ENCODE measurements at places on chromosomes 4 and X.

DNA sequence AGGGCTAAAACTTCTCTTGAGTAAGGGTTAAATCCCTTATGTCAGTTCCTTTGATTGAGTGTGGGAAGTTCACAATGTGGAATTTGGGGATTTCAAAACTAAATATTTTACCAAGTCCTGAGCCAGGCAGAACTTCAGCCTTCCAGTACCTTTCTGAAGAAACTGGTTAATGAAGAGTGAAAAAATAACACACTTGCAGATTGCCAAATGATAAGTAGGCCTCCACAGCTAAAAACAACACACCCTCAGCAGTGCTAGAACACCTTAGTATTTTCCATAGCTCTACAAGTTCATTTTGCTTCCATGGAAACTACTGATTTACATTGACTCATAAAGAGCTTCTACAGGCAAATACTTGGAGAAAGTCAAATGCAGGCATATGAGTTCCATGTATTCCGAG lies 326.8 kb downstream of the ZNF674 start:
- DNase-seq = no peak

GRCh38 chr4:184951668-184952160 lies 66.6 kb upstream of the HELT start:
- no peak for DNase-seq

GRCh38 chr4:158854236-158854635 lies 85.4 kb downstream of the FNIP2 start:
- no peak for DNase-seq

GRCh38 chrX:65987811-65988210 lies 52.1 kb downstream of the VSIG4 start:
- DNase-seq = no peak

DNA sequence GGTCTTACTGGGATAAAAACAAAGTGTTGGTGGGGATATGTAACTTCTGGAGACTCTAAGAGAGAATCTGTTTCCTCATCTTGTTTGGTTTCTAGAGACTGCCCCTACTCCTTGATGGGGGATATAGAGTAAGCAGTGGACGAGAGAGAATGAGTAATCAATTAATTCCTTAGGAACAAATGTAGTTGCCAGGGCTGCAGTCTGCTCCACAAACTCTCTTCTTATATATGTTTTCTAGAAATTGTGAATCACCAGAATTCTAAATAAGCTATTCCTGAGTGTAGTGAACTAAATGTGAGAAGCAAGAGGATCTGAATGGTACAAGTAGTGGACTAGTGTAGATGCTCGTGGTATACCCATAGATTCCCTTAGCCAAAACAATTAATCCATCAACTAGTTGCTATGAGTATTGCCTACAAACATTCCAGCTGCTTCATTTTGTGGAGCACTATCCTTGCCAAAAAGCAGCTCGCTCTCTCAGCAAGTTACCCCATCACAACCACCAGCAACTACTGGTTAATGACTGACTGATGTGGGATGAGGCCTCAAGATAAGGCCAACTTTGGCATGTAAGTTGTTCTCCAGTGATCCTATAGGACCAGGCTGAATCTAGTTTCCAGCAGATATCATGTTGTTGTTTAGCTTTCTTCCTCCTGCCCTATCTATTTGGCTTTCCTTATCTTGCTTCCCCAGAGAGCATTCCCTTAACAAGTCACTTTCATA lies 273.0 kb downstream of the SLC7A11 start:
- DNase-seq = no peak

- no peak for DNase-seq
These were observed 97.4 kb upstream of the MYOZ2 start for GRCh38 chr4:119038116-119038841.

GRCh38 chr4:165723051-165723795 lies 149.8 kb upstream of the TLL1 start:
- DNase-seq = no peak

- DNase-seq = no peak
These were observed 102.5 kb downstream of the SH3RF1 start for GRCh38 chr4:169167957-169168858.

- DNase-seq = no peak
These were observed 23.5 kb upstream of the PHF8 start for GRCh38 chrX:54067766-54068165.

- DNase-seq = peak; percentile 26
These were observed 3.4 kb downstream of the TFE3 start for GRCh38 chrX:49039598-49040375.

GRCh38 chrX:49850028-49850427 lies 20.9 kb downstream of the PAGE4 start:
- DNase-seq = no peak

- DNase-seq = no peak
These were observed 58.0 kb downstream of the FGF16 start for GRCh38 chrX:77505227-77505626.

- DNase-seq = no peak
These were observed 21.9 kb downstream of the ATP2B3 start for GRCh38 chrX:153539171-153539978.

DNA sequence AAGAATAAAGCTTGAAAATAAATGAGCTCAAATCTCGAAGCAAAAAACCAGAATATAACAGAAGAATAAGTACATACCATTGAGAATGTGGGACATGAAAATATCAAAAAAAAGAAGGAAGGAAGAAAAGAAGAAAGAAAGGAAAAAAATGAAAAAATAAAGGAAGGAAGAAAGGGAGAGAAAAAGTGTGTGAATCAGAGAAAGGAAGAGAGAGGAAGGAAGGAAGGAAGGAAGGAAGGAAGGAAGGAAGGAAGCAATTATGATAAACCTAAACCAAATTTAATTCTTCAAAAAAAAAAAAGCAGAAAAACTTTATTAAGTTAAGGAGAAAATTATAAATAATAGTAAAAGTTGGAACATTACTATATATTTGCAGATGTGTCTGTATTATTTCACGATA lies 949.8 kb downstream of the NLGN4X start:
- DNase-seq = no peak

DNA sequence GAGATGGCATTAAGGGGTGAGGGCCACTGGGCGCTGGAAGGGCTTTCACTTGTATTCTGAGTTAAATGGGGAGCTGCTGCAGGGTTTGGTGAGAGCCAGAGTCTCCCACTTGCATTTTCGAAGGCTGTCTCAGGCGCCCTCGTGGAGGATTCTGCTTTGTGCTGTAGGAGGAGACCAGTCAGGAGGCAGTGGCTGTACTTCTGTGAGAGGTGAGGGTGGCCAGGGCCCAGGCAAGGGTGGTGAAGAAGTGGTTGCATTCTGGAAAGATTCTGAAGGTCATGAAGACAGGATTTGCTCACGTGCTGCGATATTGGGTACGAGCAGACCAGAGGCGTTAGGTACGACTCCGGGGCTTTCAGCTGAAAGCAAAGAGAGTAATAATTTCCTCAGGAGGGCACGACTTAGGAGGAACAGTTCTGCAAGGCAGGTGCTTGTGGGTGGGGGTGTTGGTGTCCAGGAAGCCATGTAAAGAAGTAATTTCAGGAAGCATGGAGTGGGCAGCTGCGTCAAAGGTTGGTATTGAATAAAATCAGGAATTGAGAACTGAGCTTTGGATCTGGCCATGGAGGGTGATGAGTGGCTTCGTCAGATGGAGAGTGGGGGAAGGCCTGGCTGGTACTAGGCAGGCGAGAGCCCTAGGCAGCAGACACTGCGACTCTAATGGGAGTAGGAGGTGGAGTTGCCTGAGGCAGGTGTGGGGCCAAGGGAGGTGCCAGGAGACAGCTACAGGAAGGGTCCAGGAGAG lies 18.2 kb downstream of the PIGG start:
- no peak for DNase-seq

DNA sequence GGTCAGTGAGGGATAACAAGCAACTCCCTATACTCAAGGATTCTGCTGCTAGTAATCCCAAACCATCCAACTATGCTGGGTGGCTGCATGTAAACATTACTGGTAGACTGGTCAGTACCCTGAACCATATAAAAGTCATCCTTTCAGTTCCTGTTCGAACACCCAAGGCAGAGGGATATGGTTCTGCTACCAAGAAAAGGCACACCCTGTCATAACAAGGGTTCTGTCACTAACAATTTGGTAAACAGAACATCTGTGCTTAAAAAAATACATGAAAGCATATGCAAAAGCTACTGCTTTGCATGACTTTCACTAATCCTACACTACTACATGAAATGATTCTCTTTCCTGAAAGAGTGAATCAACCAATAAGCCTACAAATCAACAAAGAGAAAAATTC lies 76.8 kb upstream of the MCF2 start:
- no peak for DNase-seq

GRCh38 chr4:95432466-95432865 lies 116.3 kb downstream of the UNC5C start:
- no peak for DNase-seq

- no peak for DNase-seq
These were observed 33.9 kb downstream of the NAA11 start for GRCh38 chr4:79292008-79292407.

DNA sequence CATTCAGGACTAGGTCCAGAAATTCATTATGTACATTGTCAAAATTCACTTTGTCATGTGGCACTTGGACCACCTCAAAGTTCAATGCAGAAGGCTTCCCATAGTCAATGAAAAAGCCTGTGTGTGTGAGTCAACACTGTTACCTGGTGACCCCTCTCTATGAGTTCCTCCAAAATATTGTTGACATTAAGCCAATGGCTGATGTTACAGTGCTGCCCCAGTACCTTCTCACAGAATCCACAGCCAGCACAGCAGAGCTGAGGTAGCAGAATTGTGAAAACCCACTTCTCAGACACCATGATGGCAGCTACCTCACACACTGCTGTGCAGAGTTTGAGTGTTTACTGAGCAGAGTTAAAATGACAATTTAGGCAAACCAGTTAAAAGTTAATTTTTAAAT lies 22.4 kb upstream of the UGT2B4 start:
- no peak for DNase-seq

- no peak for DNase-seq
These were observed 93.0 kb downstream of the TSPAN7 start for GRCh38 chrX:38654302-38654701.

GRCh38 chr4:21898101-21898500 lies 50.5 kb downstream of the KCNIP4 start:
- no peak for DNase-seq

- no peak for DNase-seq
These were observed 33.7 kb downstream of the SORBS2 start for GRCh38 chr4:185778307-185778706.

- no peak for DNase-seq
These were observed 256.1 kb downstream of the THOC2 start for GRCh38 chrX:123476611-123477219.

- no peak for DNase-seq
These were observed 220.3 kb upstream of the TENM3 start for GRCh38 chr4:182022909-182023308.
